ENCODE measurements at places on chromosomes 5 and 9. TPM values are rescaled to one million over a fixed set of nuclear protein-coding genes. Genes with fewer than 3 reads are reported as not detected.

DNA sequence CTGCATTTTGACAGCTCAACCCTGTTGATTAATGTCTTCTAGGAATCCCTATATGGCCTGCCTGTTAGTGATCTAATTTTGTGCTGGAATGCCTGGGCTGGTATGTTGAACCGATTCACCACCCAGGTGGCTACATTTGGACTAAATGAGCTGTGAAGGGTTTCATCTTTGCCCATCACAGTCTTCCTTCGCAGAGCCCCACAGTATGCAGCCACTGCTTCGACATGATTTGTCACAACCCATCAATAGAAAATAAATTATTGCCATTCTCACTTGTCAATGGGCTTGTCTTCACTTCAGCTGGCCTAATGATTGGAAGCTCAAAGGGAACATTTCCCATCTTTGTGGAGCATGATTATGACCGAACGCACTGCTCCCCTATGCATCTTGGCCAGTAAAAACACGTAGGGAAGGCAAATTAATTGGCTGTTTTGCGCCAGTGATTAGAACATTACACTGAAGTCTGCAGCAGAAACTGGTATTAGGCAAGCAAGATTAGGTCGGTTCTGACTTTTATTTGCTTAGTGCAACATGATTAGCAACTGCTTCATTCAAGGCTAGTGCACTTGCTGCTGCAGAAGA lies 408.5 kb downstream of the KIAA0825 start:
- no peak for DNase-seq

GRCh38 chr5:132474881-132475496 lies 15.6 kb downstream of the IRF1 start:
- no peak for DNase-seq

GRCh38 chr9:38263532-38263931 lies 129.0 kb upstream of the ALDH1B1 start:
- no peak for DNase-seq

The PGM5 gene
- total RNA-seq = 151 TPM

GRCh38 chr5:181098762-181099601 lies 32.0 kb downstream of the OR2V1 start:
- peak; percentile 37 for DNase-seq

DNA sequence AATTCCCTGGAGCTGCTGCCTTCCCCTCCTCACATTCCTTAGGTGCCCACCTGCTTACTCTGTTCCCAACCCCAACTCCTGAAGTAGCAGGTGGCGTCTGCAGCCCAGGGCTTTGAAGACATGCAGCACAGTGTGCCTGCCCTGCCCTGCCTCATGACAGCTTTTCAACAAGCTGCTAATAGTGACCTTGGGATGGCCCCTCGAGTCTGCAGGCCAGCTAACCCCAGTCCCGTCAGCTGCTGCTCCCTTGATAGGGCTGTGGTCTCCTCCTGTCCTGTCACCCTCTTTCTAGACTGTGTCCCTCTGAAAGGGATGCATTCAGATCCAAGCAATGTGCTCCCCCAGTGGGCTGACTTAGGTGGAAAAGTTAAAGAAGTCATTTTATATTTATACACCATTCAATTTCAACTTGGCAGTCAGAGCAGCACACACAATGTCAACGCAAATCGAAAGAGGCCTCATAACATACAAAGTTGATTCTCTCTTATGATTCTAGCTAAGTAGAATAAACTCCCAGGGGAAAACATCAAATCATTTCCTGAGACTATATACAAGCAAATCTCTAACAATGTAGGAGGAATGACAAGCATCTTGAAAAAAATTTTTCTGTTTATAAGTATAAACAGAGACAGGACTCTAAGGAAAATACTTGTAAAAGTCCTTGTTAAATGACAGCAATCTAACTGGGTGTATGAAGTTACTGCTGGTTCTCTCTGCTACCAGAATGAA lies 37.9 kb downstream of the ADRB2 start:
- no peak for DNase-seq
